ENCODE measurements at places on chromosomes 4 and X.

DNA sequence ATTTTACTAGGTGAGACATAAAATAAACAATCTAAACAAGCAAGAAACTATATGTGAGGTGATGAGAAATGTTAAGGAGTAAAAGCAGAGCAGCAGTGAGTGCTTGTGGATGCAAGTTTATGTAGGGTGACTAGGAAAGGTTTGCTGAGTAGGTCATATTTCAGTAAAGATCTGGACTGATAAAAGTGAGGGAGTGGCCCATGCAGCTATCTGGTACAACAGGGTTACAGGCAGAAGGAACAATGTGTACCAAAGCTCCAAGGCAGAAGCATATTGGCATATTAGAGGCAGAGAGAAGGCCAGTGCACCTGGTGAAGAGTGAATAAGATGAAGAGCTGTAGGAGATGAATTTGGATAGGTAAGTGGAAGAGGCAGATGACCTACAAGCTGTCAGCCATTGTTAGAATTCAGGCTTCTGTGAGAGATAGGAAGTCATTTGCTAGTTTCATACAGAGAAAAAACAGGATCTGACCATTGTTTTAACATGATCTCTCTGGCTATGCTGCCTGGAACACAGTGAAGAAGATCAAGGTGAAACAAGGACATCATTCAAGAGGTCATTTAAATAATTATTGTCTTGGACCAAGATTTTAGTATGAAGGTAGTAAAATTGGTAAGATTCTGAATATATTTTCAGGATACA, 274.6 kb downstream of the ANKRD50 start:
- no peak for DNase-seq

- DNase-seq: peak; percentile 6
These were observed 107.8 kb downstream of the ADRA2C start for GRCh38 chr4:3874028-3874415.

GRCh38 chrX:102959471-102959870, 22.4 kb downstream of the RAB40AL start:
- no peak for DNase-seq

GRCh38 chrX:28542791-28543190, 44.5 kb upstream of the IL1RAPL1 start:
- DNase-seq: no peak
